ENCODE measurements at places on chromosomes 3 and 15.
A peak's percentile ranks its signal among the peaks of the same experiment; 100 is the strongest.

- no peak for DNase-seq
Measured at GRCh38 chr3:181298421-181298820, 308.9 kb upstream of the DNAJC19 start.

- no peak for DNase-seq
Measured at GRCh38 chr15:86197770-86198169, 118.1 kb downstream of the AGBL1 start.

DNA sequence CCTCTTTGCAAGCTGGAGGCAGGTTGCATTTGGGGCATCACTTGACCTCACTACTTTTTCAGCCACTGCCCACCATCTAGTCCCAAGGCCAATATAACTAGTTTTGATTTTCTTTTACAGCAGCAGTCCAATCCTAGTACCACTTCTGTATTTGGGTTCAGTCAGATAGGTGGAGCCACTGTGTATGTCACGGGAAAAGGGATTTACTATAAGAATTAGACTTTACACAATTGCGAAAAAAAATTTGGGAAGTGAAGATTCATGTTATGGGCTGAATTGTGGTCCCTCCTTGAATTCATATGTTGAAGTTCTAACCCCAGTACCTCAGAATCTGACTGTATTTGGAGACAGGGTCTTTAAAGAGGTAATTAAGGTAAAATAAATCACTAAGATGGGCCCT, 37.4 kb upstream of the NMNAT3 start:
- DNase-seq, result no peak

- DNase-seq, result peak; percentile 70
Measured at GRCh38 chr3:116951610-116952009, 242.0 kb downstream of the TUSC7 start.

DNA sequence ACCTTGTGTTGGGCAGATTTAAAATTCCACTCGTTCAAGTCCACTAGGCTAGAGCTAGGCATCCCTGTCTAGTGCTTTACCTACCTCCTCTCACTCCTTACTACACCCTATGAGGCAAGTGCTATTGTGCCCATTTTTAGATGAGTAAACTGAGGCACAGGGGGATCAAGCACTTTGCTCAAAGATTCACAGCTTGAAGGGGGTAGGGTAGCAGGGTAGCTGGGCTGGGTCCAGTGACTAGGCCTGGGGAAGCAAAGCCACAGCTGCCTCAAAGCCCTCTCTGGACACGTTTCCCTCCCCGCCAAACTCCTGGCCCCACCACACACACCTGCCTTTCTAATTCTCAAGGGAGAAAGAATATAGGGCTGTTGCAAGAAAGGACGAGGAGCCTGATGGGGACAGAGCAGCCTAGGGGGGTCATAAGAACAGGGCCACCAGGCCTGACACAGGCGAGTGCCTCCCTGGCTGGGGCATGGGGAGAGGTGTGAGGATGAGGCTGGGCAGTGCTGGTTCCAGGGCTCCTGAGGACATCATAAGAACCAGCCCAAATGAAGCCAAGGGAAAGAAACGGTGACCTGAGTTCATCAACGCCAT, 34.8 kb upstream of the SFMBT1 start:
- no peak for DNase-seq

Measured in adipocyte (in vitro differentiated cells).